Iris pigment epithelial cell (primary cell): ENCODE measurements at places on chromosomes 7 and 10.

GRCh38 chr10:94111367-94111766 lies 117.6 kb downstream of the PLCE1 start:
- DNase-seq, result no peak

DNA sequence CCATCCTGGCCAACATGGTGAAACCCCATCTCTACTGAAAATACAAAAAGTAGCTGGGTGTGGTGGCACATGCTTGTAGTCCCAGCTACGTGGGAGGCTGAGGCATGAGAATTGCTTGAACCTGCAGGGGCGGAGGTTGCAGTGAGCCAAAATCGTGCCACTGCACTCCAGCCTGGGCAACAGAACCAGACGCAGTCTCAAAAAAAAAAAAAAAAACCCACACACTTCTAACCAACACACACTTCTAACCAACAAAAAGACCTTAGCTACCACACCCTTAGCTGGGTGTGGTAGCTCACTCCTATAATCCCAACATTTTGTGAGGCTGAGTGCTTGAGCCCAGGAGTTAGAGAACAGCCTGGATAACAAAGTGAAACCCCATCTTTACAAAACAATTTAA lies 33.9 kb upstream of the SPOCK2 start:
- DNase-seq, result no peak

- no peak for DNase-seq
Measured at GRCh38 chr7:22992874-22993840, 20.8 kb downstream of the HYCC1 start.

DNA sequence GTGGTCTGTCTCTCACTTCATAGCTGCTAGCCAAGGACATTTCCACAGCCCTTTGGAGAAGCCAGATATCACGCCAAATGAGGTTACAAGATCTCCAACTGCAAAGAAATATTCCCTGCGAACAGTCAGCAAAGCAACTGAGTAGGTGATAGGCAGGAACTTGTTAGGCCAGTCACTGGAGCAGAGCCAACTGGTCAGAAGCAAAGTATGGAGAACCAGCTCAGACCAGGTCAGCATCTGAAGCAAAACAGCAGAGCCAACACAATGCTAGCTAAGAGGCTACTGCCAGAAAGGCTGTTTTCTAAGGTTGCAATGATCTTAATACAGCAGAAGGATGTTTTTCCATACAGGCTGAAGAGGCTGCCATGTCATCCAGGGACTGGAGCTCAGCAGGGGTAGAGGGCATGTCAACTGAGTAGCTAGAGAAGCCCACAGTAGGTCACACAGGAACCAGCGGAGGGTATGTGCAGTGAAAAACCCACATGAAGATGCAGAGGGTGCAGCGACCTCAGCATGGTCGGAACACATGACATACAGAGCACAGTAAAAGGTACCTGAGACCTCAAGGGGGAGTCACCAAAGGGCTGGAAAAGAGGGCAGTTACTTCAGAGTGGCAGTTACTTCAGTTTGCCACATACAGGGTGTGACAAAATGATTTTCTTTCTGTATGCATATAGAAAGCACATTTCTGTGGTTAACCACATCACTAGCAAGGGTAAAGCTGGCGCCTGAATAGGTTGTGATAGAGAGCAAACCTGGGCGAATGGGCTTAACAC lies 8.9 kb downstream of the SEC31B start:
- DNase-seq, result no peak

DNA sequence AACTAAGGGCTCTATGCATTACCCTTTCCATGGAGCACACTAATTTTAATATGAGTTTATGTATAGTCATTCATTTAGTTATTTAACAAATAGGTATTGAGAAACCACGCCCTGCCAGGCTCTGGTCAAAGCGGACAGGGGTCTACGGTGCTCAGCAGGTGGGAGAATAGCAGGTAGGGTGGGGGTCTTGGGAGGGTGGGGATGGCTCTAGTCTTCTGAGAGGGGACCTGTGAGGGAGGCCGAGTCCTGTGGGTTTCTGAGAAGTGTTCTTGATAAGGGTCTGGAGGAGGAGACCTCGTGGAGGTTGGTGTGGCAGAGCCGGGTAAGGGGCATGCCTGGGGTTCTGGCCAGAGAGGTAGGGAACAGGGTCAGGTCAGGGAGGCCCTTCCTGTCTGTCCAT lies 1.1 kb downstream of the WDFY4 start:
- DNase-seq, result no peak

DNA sequence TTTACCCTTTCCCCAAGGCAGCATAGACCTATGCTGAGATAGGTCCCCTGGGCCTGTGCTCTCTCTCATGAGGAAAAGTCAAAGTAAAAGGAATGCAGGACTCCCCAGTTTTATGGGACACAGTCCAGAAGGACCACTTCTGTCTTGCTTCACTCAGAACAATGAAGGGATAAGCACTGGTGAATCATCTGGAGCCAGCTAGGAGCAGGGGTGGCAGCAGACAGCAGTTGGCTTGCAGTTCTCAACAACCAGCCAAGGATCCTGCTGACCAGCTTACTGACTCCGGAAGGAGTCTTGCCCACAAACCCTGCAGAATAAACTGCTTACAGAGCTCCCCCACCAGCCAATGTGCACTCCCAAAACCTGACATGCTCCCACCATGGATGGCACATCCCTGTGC lies 152.1 kb upstream of the GHITM start:
- DNase-seq, result no peak

DNA sequence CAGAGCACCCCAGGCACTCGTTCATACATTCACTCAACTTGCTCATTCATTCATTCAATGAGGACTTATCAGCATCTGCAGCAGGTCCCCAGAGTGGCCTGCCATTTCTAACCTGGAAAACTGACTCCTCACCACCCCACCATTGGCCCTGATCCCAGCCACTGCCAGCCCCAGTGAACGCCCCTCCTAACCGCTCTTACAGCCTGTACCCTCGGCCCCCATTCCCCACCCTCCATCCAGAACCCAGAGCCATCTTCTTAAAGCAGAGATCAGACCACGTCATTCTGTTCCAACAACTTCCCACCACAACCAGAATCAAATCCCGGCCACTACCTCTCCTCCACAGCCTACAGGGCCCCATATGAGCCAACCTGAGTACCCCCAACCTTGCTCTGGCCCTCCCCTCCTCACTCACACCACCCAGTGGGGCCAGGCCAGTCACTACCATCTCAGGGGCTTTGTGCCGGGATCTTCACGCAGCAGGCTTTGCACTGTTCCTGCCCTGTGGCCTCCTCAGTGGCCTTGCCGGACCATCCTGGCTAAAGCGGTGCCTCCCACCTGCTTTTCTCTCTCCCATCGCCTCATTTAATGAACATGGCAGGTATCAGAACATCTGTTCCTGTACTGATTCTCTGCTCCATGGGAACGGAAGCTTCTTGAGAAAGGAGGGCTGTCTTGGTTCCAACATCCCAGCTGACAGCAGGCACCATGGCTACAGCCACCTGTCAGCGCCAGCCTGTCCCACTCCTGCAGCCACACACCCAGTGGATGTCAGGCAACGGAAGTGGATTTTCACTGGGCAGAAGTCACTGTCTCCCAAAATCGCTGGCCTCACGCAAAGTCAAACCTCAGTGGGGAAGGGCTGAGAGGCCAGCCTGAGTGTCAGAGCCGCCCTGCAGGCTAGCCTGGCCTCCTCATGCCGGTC lies 45.4 kb downstream of the FAM53B start:
- no peak for DNase-seq

GRCh38 chr7:2528481-2529095 lies 9.0 kb downstream of the LFNG start:
- DNase-seq, result no peak

DNA sequence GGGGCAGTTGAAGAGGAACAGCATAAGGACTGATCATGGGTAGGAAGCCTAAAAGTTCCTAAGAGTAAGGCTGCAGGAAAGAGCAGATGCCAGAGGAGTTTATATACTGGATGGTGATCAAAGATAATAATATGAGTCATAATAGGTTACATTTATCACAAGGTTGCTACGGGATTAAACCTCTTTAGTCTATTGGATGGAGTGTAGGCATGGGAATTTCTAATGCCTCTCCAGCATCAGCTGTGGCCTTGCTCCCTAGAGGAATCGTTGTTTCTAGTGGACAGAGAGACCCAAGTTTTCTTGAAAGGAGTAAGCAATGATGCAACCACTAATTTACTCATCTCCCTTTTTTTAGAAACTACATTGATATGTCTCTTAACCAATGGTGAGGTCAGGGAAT lies 213.4 kb downstream of the GPR37 start:
- DNase-seq, result peak; percentile 10

- no peak for DNase-seq
Measured at GRCh38 chr7:77200542-77200941, 923 bp upstream of the FGL2 start.

- peak; percentile 12 for DNase-seq
Measured at GRCh38 chr10:71585564-71586290, 133.9 kb downstream of the C10orf105 start.

GRCh38 chr10:75165684-75166622 lies 44.6 kb upstream of the VDAC2 start:
- DNase-seq, result peak; percentile 57

DNA sequence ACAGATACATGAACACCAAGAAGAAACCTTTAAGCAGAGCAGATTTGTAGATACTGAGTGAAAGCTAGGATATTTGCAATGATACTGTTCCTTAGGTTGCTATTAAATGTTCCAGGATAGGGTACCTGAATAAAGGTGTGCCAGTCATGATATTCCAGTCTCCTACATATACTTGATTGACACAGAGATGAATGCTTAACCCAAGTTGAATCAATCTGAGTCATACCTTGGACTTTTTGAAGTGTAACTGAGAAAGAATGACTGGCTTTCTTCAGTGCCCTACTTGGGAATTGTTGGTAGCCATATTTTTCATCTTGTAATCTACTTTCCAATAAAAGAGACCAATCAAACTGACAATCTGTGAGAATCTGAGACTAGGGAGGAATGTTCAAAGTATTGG lies 805.7 kb upstream of the GHITM start:
- DNase-seq, result no peak

DNA sequence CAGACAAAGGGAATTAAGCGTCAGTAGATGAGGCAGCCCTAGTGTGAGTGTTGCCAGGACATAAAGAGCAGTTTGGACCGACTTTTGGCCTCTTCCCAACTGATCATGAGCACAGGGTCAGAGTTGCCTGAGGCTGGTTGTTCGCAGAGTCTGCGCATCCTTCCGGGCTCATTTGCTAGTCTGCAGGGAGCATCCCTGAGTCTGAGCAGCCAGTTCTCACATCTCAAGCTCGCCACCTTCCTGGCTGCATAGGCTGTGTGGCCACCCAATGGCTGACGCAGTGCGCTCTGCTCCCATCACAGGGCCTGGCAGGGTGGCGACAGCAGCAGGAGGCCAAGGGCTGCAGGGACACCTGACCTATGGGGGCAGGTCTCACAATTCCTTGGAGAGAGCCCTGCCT lies 5.0 kb downstream of the GAD2 start:
- DNase-seq, result no peak

DNA sequence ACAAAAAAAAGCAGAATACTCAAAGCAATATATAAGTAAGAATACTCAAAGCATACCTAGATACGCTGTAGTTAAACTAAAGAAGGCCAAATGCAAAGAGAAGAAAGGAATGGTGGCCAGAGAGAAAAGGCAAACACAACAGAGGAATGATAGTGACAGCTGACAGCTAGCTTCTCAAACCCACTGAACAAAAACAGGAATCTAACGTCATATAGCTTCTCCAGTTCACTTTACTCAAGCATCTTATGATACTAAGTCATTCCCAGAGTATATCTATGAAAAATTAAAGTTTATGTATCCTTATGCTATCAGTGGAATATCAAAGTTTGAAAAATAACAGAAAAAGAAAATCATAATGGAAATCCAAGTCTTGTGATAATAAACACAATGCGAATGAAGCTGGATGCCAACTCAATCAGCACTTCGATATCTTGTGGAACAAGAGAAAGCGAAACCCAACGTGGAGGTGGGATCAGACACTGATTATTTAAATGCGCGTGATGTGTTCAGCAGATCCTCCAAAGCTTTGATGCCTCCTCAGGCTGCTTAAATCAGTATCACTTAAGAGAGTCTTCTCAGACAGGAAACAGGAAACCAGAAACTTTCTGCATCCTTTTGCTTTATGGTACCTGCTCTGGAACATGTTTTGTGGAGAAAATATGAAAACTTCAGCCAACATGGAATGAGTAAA lies 102.8 kb downstream of the PIP4K2A start:
- no peak for DNase-seq

DNA sequence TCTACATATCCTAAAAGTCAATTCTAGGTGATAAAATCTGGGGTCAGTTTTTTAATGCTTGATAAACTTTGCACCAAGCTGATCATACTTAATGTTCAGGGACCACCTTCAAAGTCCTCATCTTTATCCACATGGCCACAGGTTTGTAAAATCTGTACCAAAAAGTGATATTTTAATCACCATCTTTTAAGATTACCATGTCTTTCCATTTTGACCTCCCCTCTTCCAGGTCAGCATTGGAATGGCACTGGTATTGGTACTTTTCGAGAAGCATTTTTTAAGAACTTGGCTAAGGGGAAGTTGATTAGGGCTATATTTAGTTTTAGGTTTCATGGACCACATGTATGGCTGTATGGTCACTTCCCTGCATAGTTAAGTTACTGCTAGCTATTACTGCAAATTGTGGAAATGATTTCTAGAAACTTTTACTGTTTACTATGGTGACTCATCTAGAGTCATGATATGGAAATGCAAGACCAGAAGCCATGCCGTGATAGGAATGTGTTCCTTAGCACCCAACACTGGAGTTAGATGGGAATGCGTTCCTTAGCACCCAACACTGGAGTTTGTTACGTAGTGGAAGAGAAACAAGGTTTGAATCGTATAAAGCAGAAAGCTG lies 50.8 kb upstream of the ABLIM1 start:
- DNase-seq, result peak; percentile 82

DNA sequence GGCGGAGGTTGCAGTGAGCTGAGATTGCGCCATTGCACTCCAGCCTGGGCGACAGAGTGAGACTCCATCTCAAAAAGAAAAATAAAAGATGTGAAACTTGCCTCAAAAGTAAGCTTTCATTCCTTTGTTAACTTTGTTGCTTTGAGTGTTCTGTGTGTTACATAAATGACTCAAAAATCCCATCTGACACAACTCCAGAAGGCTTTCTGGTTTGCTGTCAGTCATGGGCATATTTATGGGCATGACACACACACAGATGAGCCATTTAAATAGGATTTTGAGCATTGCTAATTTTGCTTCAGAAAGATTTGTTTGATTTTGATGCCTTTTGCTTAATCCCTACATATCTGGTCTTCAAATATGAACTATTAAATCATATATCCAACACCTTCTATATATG lies 82.6 kb downstream of the CACNB2 start:
- no peak for DNase-seq

GRCh38 chr10:35299016-35299415 lies 37.3 kb upstream of the CCNY start:
- no peak for DNase-seq
